ENCODE measurements at places on chromosomes 13 and 19.

- no peak for DNase-seq
Measured at GRCh38 chr19:18999896-19000620, 33.3 kb downstream of the SUGP2 start.

DNA sequence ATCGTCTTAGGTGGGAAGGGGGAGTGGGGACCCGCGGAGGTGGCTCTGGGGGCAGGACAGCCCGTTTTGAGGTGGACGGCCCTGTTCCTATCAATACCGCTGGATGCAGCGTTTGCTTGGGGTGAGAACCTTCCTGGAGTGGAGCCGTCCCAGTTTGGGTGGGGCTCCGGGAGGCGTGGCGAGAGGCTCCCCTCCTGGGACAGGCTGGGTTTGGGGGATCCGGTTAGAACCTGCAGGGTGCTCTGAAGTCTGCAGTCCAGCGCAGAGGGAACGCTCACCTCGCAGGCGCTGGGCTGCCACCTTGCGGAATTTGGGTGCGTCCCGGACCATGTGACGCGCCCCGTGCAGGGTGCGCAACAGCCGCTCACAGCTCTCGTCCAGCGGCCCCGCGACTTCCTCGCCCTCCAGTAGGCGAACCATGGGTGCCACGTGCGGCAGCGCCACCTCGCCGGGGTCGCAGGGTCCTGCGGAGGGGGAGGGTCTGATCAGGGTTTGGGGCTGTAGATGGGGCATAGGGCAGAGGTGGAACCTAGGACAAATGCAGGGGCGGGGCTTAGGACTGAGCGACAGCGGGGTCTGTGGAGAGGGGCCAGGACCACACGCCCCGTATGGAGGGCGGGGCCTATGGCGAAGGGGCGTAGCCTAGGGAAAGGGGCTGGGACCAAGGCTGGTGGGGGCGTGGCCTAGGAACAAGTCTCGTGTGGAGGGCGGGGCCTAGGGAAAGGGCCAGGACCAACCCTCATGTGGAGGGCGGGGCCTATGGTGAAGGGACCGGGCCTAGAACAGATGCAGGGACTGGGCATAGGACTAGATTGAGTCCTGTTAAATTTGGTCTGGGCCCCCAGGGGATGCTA, 13.8 kb downstream of the SH2D3A start:
- peak; percentile 65 for DNase-seq

- peak; percentile 41 for DNase-seq
Measured at GRCh38 chr13:106078191-106078590, 457.3 kb downstream of the EFNB2 start.

GRCh38 chr13:75804605-75805004, 168.5 kb downstream of the LMO7 start:
- DNase-seq = peak; percentile 26

DNA sequence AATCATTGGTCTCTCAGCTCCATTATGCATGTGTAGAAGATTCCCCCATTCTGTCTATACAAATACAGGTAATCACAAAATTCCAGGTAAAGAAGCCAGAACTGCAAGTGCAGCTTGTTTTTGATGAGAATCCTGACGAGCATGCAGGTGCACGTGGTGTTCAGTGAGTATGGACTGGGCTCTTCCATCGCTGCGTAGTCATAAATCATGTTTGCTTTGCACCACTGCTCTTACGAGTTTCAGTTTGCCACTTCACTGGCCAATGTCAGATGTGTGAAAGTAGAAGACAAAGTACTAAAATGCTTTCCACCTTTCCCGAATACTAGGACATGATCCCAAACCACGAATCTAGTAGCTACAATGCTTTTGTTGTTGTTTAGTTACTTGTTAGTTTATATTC, 390.7 kb downstream of the LIG4 start:
- no peak for DNase-seq

GRCh38 chr19:13011653-13012389, 16.5 kb downstream of the NFIX start:
- DNase-seq = no peak

DNA sequence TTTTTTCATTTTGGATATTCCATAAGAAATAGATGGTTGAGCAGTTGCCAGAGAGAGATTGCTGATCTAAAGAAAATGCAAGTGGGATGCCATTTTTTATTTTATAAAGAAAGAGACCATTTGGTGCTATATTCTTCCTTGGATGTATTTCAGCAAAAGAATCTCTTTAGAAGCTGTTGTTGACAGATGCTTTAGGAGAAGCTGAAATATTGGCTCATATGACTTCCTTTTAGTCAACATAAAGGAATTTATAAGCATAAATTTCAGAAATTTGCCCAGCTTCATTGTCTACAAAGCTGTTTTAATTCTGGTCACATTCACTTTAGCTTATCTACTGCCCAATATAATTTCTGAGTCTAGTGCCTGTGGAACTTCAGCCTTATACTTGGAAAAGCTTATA, 36.9 kb downstream of the POLR1D start:
- DNase-seq = peak; percentile 71

DNA sequence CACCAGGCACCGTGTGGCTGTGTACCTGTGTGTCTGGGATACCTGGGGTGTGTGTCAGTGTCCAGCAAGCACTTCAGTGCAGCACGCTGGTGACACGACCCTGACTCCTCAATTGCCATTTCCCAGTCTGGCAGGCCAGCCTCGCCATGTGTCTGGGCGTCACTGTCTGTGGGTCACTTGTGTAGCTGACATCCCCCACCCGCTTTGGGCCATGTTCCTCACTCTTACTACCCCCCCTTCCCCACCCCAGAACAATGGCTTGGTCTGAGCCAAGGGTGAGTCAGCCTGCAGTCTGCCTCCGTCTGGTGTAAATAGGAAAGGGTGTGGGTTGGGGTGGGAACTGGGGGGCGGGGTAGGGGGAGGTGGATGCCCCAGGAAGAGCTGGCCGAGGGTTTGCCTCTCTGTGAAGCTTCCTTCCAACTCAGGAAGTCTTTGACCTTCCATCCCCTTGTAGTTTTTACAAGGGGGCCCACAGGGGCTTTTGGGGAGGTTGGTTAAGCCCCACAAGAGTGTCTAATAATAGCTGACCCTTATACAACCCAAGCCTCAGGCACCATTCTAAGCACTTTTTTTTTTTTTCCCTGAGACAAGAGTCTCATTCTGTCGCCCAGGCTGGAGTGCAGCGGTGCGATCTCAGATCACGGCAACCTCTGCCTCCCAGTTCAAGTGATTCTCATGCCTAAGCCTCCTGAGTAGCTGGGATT, 17.6 kb downstream of the NOVA2 start:
- DNase-seq = peak; percentile 35

DNA sequence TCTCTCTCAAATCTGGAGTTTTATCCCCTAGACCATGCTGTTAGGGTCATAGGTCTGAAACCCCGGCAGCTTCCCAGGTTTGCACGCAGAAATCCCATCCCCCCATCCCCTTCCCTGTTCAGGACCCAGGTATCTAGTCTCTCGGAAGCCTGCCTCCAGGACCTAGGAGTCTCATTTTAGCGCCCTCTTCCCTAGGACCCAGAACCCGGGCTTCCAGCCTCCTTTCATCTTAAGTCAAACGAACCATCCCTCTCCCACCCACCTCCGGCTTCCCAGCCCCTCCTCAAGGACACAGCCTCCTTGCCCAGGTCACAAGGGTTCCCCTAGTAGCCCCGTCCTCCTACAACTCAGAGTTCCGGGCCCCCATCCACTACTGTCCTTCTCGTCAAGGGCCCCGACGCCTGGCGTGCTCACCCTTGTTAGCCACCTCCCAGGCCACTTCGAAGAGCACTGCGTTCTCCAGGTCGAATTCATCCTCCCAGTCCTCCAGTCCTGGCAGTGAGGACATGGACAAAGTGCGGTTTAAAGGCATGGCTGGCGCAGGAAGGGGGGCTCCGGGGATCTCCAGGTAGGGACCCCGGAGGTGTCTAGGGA, 431 bp downstream of the GYS1 start:
- DNase-seq = no peak

DNA sequence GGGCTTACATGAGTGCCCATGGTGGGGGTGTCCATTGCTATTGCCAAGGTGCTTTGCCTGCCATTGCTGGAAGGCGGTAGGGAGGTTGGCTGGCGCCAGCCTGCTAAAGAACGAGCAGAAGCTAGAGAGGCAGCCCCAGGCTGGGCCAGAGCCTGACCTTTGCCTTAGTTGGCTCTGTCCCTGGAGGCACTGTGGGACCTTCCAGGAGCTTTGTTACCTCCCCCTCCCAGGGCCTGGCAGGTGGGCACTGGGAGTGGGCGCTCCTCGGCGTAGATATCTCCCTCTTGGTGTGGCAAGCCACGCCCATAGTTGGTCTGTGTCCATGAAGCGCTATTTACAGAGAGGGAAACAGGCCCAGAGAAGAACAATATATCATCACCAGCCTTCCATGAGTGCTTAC, 2.3 kb upstream of the SLC25A42 start:
- DNase-seq = no peak

DNA sequence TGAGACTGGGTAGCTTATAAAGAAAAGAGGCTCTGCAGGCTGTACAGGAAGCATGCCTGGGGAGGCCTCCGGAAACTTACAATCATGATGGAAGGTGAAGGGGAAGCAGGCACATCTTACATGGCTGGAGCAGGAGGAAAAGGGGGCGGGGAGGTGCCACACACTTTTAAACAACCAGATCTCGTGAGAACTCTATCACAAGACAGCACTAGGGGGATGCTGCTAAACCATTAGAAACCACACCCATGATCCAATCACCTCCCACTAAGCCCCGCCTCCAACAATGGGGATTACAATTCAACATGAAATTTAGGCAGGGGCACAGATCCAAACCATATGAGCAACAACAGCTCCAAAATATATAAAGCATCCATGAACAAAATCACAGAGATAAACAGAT, 46.5 kb upstream of the GTF2F2 start:
- no peak for DNase-seq

GRCh38 chr19:6480848-6481415, 655 bp downstream of the DENND1C start:
- DNase-seq = no peak

DNA sequence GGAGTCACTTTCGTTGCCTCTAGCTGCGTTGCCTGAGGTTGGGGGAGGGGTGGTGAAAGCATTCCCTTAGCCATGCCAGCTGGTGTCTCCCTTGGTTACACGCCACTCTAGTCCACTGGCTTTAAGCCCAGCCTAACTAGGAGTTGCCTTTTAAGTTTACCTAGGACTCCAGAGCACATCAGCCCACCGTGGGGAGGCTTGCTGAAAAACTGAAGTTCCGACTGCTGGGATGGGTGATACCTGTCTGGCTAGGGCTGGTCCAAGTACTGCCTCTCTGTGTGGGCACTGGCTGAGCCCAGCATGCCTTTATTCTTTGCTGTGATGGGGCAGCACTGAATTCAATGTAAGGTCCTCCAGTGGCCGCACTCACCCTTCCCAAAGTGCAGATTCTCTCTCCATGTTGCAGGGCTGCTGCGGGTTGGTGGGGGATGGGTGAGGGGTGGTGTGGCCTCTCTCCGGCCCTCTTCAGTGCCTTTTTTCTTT, 11.8 kb upstream of the CEACAM1 start:
- DNase-seq = no peak

DNA sequence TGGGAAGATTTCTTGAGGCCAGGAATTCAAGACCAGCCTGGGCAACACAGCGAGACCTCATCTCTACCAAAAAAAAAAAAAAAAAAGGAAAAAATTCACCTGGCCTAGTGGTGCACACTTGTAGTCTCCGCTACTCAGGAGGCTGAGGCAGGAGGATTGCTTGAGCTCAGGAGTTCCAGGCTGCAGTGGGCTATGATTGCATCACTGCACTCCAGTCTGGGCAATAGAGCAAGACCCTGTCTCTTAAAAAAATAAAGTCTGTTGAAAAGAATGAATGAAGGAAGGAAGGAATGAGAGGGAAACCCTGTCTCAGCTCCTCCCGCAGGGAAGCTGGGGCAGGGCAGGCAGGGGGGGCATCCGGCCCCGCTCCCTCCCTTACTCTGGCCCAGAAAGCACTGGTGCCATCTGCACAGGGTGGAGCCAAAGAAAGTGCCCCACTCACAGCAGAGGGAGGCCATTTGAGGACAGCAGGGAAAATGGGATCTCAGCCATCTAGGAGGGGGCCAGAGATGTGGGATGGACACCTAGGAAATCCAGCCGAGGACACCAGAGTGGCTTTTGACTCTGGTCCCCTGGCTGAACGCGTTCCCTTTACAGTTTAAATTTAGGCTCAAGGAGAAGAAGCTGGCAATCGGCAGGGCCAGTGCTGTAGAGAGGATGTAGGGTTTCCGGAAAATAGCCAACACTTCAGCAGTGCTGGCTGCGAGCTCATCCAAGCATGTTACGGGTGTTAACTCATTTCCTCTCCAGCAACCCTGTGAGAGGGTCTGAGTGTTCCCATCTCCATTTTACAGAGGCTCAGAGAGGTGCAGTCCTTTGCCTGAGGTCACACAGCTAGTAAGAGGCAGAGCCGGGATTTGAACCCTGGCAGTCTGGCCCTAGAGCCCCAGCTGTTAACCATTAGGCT, 3.6 kb upstream of the HPN start:
- peak; percentile 18 for DNase-seq

DNA sequence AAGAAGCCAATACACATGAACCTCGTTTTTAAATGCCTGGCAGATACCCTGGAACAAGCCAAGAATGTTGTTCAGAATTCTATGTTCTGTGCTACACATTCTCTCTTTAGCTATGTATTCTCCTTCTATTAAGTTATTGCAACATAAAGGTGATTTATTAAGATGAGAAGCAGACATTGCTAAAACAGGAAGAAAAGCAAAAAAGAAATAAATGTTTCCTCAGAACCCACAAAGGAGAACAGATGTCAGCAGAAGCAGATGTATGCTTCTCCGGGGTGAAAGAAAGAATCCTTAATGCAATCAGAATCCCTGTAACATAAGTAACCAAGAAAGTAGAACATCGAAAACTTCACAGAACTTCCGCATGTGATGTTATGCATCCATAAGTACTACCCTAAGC, 302.9 kb downstream of the DCT start:
- peak; percentile 49 for DNase-seq

- DNase-seq = no peak
Measured at GRCh38 chr13:98328511-98328910, 151.4 kb upstream of the RNF113B start.
